ENCODE measurements at places on chromosomes 11 and 22.

DNA sequence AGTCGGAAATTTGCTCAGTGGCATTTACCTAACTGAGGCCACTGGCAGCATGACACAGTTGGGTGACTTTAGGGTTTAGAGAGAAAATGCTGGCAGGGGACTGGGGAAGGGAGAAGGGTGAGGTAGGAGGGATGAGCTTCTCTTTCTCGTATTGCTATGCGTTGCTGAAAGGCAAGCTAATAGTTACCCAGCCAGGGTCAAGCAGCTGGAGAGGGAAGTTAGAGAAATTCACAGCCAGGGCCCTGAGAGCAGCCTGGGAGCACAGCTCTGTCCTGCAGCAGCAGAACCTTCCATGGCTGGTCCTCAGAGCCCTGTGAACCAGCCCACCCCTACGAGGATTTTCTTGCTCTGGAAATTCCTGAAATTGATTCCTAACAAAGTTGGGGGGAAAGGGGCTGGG is 679.6 kb downstream of the NTM start:
- no peak for DNase-seq

- no peak for DNase-seq
These were observed 23.7 kb downstream of the JAML start for GRCh38 chr11:118200901-118201680.

DNA sequence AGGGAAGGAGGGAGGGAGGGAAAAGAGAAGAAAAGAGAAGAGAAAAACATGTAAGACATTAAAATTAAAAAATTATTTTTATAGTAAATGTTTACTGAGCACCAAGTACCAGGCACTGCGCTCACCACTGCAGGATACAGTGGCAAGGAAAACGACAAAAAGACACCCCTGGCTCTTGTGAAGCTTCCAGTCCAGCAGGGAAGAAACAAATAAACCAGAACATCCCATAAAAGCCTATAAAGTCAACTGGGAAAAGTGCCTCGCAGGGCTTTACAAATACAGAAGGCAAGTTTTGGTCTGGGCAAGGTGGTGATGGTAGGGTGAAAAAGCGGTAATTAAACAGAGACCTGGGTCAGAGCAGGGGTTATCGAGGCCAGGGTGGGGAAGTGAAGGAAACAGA is 33.6 kb downstream of the LARGE1 start:
- DNase-seq, result no peak

DNA sequence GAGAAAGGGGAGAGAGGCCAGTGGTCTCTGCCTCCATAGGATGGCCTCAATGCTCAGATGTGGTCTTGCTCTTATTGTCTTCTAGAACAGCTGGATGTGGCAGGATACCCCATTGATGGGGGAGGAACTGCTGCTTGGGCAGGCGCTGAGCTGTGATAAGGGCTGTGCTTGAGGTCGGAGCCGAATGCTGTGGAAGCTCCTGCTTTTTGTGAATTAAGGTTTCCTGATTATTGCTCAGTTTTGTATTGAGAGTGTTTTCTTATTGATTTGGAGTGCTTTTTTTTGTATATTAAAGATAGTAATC is 57.2 kb downstream of the CABIN1 start:
- DNase-seq, result no peak

GRCh38 chr22:46675938-46676337 is 55.8 kb downstream of the GRAMD4 start:
- DNase-seq, result no peak

GRCh38 chr22:21632237-21632895 is at the start of gene CCDC116:
Gene CCDC116 (plus strand): TSS chr22:21632760. CDS start chr22:21633182, 422 bp downstream.
- no peak for DNase-seq

DNA sequence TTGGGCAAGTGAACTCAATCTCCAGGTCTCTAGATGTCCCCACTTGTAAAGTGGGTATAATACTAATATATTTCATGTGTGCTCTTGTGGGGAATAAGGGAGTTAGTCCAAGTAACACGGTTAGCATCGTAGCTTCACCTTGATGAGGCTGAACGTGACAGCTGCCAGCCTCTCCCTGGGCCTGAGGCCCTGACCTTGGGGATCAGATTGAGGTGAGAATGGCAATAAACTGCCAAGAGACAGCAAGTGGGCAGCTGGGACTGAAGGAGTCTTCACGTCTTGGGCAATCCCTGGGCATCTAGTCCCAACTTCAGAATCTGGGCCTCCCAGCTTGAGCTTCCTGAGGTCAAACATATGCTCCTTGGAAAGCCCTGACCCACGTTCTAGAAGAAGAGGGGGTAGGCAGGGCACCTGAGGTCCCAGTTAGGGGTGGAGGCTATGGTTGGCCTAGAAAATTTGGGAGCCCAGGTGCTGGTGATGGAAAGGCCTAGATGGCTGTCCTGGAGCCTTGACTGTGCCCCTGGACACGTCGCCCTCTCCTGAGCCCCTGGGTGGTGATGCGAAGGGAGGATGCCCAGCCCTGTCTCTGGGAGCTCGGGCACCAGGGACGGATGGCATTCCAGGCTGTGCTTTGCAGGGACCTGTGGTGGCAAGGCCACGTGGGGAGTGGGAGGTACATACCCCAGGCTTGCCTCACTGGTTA is 23.4 kb downstream of the ADAMTS15 start:
- DNase-seq, result no peak

DNA sequence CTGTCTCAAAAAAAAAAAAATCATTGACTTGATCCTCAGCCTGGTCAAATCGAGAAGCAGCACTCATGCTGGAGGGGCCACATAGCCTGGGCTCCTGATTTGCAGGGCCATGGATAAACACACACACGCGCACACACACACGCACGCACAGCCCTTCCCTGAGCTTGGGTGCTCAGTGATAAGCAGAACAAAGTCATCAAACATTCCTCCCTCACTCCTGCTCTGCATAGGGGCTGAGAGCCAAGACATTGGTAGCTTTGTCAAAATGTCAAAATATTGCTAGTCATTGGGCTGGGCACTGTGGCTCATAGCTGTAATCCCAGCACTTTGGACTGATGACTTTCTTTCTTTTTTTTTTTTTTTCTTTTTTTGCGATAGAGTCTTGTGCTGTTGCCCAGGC is 34.0 kb upstream of the A4GALT start:
- no peak for DNase-seq

GRCh38 chr22:39669432-39669831 is 98.9 kb downstream of the CACNA1I start:
- no peak for DNase-seq

GRCh38 chr11:57269571-57270021 is 32.5 kb upstream of the APLNR start:
- DNase-seq, result no peak

- DNase-seq, result no peak
These were observed 52.9 kb downstream of the TIMP3 start for GRCh38 chr22:32854351-32854804.

DNA sequence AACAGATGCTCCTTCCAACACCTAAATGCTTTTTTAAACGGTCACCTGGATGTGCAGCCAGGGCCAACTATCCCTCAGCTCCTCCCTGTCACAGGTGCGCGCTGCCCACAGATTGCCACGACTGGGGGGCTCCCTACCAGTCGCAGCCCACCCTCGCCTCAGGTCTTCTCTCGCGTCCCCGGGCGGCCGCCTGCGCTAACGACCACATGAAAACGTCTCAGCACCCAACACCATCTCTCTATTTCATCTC is 469 bp downstream of the ZBED5 start:
- DNase-seq, result no peak

GRCh38 chr22:24580276-24580675 is 12.6 kb downstream of the LRRC75B start:
- DNase-seq, result no peak

GRCh38 chr22:44132724-44133123 is 48.0 kb upstream of the PARVG start:
- no peak for DNase-seq

- DNase-seq, result no peak
These were observed 71.9 kb downstream of the MICAL2 start for GRCh38 chr11:12182302-12182675.
